ENCODE measurements at places on chromosomes 2 and 18.

- no peak for DNase-seq
These were observed 155.6 kb upstream of the GLI2 start for GRCh38 chr2:120579916-120580685.

- DNase-seq: no peak
These were observed 106.6 kb downstream of the FHOD3 start for GRCh38 chr18:36403896-36404820.

DNA sequence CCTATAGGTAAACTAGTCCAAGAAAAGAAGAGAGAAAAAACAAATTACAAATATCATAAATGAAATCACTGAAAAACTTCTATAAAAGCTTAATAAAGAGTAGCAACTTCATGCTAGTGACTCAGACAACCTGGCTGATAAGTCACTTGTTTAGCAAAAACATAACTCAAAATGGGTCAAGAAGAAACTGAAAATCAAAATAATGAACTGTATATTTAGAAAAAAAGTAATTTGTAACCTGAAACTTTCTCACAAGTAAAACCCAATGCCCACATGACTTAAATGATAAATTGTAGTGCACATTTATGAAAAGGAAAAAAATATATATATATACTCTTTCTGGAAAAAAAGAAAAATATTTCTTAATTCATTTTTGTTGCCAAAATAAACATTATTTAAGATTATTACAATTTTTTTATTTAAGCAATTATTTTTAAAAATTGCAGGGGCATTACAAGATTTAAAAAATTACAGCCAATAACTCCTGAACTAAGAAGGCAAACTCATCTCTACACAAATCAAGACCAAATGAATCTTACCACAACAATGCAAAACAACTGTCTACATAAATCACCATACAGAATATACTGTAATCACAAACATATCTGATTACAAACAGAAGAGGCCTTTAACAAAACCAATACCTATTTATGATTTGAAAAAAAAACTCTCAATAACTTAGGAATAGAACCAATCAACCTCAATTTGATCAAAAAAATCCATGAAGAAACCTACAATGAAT, 406.3 kb downstream of the CDH7 start:
- no peak for DNase-seq

DNA sequence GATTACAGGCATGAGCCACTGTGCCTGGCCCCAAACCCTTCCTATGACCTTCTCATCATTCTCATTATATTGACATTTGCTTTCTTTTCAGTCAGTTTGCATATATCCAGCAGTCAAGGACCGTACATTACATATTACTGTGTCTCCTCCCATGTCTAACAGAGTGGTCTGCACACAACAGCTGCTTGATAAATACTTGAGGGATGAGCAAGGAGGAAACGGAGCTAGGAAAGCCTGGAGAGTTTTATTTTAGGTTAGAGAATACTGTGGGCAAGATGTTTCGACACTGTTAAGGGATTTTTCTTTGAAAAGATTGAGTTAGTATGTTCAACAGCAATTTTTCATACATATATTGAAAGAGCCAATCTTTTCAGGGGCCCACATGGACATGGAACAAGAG, 76.2 kb upstream of the CHRNA1 start:
- no peak for DNase-seq

- DNase-seq: no peak
These were observed 1.2 kb downstream of the TFPI start for GRCh38 chr2:187552828-187553681.

DNA sequence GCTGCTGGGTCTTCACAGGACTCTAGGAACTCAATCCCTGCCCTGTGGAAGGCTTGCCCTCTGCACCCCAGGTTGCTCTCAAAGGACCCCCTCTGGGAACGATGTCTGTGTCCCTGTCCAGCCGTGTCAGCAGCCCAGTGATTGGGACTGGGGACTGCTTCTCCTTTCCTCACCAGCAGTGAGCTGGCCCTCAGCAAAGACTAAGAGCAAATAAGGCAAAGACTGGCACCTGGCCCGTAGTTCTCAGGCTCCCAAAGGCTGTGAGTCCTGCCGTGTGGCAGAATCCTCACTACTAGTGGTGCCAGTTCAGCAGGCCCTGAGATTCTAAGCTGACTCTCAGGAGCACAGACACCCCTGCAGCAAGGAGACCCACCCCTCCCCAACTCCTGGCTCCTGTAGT, 47.8 kb downstream of the TMEM163 start:
- peak; percentile 24 for DNase-seq

DNA sequence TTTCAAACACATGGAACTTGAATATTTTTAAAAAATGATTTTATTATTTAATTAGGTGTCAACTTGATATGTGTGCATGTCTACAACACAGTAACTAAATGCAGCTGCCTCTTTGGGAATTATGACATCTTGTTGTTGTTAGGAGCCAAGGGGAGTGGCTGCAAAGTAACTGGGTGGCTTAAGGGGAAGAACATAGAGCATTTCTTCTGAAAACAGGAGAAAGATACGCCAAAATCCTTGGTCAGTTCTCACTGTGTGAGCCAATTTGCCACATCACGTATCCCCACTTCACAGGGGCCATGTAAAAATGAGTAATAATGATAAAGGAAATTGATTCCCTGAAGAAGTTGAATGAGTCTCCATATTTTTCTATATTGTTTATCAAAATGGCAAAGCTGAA, 309.8 kb upstream of the COL3A1 start:
- DNase-seq: no peak

GRCh38 chr18:39480494-39481195, 1915.0 kb upstream of the CELF4 start:
- no peak for DNase-seq

GRCh38 chr2:18001671-18002070, 123.2 kb downstream of the KCNS3 start:
- no peak for DNase-seq

GRCh38 chr2:32246911-32247310, 17.8 kb downstream of the NLRC4 start:
- no peak for DNase-seq

DNA sequence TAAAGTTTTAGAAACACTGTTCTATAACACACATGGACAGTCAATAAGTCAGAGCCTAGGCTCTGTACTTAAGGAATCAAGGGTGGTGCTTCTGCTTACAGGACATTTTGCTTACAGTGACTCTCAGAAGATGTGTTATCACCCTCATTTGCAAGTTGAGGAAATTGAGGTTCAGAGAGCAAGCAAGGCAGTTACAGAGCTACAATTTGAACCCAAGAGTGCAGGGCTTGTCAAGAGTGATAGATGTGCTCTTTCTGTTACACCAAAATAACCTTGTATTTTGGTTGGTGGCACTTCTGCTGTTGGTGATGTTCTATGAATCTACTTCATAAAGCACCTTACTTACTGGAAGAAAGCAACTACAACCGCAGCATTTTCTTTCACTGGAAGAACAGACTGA, 170.2 kb downstream of the THADA start:
- no peak for DNase-seq

DNA sequence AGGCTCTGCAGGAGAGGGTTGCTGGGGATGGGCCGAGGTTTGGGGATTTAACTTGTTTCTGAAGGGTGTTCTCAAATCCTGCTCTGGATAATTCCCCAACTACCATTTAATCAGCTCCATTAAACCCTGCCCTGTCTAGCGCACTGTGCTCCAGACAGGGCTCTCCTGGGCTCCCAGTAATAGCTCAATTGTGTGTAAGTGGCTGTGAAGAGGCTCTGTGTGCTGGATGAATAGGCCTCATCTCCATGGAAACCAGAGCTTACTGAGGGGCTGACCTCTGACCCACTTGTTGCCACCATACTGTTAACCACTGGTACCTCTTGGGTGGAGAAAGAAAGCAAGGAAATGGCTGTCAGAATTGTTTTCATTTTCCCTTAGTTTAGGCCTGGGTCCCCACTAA, 92.9 kb downstream of the TGOLN2 start:
- no peak for DNase-seq

GRCh38 chr2:121071034-121071504, 213.9 kb downstream of the TFCP2L1 start:
- no peak for DNase-seq

DNA sequence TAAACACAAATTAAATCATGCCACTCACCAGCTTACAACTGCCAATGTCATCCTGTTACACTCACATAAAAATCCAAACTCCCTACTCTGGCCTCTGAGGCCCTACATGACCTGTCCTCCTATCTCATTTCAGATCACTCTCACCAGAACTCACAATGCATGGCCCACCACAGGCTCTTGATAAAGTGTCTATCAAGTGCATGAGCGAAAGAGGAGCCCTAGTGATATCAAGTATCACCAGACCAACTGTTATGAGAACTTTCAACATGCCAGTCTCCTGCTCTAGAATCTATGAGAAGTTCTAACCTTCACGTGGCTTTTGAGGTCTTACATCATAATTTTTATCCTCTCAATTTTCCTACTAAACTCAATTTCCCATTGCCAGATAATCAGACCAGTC, 76.4 kb upstream of the CD226 start:
- DNase-seq: no peak

- DNase-seq: no peak
These were observed 158.5 kb upstream of the LMAN1 start for GRCh38 chr18:59517446-59518165.

GRCh38 chr2:181779288-181780021, 99.1 kb upstream of the NEUROD1 start:
- DNase-seq: no peak

- DNase-seq: no peak
These were observed 1101.0 kb upstream of the GYPC start for GRCh38 chr2:125554956-125555355.

- DNase-seq: peak; percentile 84
These were observed 157.8 kb downstream of the BCL2 start for GRCh38 chr18:63161761-63162195.

- no peak for DNase-seq
These were observed 346.8 kb upstream of the TCF4 start for GRCh38 chr18:55934821-55935220.

GRCh38 chr2:35978218-35978617, 377.4 kb upstream of the CRIM1 start:
- no peak for DNase-seq

DNA sequence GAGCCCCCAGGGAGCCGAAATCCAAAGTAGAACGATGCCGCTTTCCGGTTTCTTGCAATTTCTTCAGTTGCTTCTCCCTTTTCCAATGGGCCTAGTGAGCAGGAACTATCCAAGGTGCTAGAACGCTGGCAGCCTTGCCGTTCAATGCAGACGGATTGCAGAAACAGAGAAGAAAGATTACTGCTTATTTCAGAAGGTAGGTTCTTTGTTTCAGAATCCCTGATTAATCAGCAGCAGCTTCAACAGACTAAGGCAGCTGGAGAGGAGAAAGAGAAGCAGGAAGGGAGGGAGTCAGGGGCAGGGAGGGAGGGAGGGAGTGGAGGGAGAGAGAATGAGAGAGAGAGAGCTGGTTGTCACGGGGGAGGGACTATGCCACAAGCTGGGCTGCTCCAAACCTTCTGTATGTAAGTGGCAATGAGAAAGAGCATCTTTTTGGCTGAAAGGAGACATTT, 576 bp downstream of the NYAP2 start:
- no peak for DNase-seq

DNA sequence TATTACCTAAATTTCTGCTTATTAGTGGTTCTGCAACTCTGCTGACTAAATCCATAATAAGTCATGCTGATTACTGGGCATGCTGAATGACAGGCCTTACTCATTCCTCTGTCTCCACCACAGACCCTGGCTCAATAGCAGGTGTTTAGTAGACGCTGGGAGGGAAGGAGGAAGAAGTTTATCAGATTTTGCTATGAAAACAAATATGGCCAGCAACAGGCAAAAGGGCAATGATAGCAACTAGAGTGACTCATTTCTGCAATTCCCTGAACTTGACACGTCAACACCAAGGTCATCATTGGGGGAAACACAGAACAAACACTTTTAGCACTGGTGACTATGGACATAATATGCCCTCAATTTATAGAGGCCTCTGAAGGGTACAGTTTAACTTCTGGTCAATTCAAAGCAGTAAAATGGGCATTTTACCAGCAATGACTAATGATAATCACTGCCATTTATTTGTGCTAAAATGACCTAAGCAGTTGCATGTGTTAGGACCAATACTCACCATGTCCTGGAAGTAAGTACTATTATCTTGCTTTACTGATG, 35.2 kb downstream of the TMEM163 start:
- no peak for DNase-seq

- peak; percentile 42 for DNase-seq
These were observed 662 bp downstream of the ACVR2A start for GRCh38 chr2:147845411-147845971.

- no peak for DNase-seq
These were observed 38.0 kb upstream of the NEDD4L start for GRCh38 chr18:58005885-58006523.
